NCI-H2029 (cell line): ENCODE measurements at places on chromosomes 1 and 21.

GRCh38 chr1:246595146-246595545 is 28.9 kb downstream of the CNST start:
- DNase-seq: no peak

- peak; percentile 4 for DNase-seq
These were observed 38.3 kb downstream of the ECE1 start for GRCh38 chr1:21251773-21252471.

- DNase-seq: no peak
These were observed 3.6 kb downstream of the CELF3 start for GRCh38 chr1:151713044-151713443.

DNA sequence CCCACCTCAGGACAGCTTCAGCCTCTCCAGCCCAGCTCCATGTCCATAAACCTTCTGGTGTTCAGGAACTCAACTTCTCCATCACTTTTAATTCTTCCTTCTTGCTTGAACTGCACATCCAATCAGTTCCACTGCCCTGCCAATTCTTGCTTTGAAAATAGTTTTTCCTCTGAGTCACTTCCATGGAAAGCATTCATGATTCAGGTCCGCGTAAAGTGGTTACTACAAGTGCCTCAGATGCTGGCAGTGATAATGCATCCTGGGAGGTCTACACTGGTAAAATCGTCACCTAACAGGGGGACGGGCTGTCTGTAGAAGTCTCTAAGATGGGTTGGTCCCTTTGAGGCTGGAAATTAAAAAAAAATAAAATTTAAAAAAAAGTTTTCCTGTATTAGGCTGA is 25.9 kb upstream of the RCAN1 start:
- DNase-seq: no peak

DNA sequence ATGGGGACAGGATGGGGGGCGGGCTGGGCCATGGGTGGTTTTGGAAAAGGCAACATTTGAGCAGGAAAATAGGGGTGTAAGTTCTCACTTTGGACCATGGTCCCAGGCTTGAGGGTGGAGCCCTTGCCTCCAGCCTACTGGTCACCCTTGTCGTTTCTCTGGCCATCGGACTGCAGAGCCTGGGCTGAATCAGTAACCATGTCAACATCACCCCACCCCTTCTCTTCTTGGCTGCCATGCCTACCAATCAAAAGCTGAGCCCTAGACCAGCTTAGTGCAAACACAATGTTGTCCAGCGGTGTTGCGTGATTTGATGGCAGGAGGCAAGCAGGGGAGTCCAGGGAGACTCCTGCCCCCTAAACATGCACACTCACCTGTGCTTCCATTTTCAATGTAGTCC is 231.0 kb upstream of the KAZN start:
- DNase-seq: no peak

GRCh38 chr1:67162954-67163353 is 3.3 kb upstream of the IL23R start:
- peak; percentile 68 for DNase-seq

- no peak for DNase-seq
These were observed 90.3 kb downstream of the LYST start for GRCh38 chr1:235776396-235776795.

DNA sequence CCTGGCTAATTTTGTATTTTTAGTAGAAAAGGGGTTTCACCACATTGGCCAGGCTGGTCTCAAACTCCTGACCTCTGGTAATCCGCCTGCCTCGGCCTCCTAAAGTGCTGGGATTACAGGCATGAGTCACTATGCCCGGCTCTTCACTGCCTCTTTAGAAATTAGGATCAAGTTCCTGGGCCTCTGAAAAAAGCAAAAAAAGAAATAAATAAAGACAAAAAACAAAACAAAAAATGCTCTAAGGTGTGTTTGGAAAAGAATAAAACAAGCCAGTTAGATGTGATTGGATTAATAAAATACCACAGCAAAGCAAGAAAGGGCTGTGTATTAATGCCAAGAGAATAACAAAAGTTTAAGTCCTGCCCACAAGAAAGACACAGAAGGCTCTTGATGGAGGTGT is 4.2 kb upstream of the ABCB10 start:
- no peak for DNase-seq

GRCh38 chr1:98939471-98939870 is 65.2 kb downstream of the PLPPR5 start:
- DNase-seq: no peak

DNA sequence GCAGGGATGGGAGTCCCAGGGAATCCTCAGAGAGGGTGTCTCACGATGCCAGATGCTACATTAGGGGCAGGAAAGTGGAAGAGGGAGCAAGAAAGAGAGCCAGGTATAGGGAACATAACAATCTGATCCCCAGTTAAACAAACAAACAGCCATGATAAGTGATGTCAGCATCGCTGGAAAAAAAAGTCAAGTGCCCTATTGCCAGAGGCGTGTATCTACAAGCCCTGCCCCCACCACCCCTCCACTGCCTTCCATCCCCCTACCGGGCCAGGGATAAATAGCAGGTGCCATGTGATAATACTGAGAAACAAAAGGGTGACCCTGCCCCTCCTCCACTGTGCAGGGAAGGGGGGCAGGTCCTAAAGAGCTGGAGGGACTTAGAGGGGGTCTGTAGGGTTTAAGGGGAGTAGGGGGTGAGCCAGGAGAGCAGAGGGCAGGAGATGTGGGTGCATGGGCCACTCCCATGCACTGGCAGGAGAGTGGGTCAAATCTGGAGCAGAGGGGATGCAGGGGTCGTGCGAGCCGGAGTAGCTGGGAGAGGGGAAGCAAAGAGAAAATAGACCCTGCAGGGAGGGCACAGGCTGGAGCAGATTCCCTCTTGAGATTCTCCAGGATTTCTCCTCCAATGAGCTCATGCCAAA is 3.4 kb downstream of the SLC26A9 start:
- peak; percentile 85 for DNase-seq

GRCh38 chr1:246689409-246690008 is 34.7 kb upstream of the SCCPDH start:
- DNase-seq: peak; percentile 58

- no peak for DNase-seq
These were observed 39.9 kb downstream of the EPB41 start for GRCh38 chr1:28954126-28954726.

DNA sequence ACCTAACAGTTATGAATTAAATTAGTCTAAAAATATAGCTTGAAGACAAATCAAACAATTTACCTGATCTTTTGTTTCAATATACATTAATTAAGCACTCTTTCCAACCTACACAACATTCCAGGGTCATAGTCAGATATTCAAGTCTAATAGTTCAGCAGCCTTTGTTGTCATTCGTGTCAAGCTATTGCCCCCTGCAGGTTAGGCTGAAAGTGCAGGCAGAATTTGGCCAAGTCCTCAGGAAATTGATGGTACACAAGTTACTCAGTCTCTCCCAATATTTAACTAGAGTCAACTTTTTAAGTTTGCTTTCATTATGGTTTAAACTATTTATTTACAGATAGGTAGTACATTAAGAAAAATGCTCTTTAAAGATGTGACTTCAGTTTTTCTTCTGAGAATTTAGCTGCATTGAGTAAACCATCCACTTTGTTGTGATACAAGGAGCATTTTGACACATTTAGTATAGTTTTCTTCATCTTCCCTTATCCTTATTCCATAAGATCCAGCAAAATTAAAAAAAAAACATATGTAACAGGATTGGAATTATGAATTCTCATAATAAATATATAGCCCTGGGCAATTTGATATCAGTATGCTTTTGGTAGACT is 130.3 kb upstream of the DPYD start:
- peak; percentile 46 for DNase-seq

- DNase-seq: no peak
These were observed 60.8 kb downstream of the FASLG start for GRCh38 chr1:172719694-172720138.

DNA sequence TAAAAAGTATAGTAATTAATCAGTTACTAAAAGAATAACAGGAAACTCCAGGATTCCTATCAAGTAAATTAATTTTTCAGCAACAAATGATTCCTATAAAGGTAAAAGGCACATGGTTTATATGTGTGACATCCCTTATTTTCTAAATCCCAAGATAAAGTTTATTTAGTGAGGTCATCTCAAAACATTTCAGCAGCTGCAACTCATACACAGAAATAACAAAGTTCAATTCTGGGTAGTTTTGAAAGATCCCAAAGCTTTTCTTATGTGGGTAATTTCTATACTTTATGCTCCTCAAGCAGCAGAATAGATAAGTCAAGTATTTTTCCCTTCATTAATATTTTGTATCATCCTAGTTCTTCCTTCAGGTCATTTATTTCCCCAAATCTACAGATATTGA is 117.7 kb downstream of the EIF4G3 start:
- DNase-seq: no peak

- DNase-seq: peak; percentile 43
These were observed 9.2 kb downstream of the IKBKE start for GRCh38 chr1:206479183-206480125.

- no peak for DNase-seq
These were observed 46.4 kb upstream of the ERG start for GRCh38 chr21:38544661-38545060.

GRCh38 chr1:116097626-116098025 is 13.6 kb upstream of the MAB21L3 start:
- DNase-seq: no peak
